Hematopoietic multipotent progenitor cell treated with erythropoietin and hydrocortisone succinate and interleukin-3 and kit ligand, for 6 days (in vitro differentiated cells): ENCODE measurements at places on chromosomes 2 and 18.

DNA sequence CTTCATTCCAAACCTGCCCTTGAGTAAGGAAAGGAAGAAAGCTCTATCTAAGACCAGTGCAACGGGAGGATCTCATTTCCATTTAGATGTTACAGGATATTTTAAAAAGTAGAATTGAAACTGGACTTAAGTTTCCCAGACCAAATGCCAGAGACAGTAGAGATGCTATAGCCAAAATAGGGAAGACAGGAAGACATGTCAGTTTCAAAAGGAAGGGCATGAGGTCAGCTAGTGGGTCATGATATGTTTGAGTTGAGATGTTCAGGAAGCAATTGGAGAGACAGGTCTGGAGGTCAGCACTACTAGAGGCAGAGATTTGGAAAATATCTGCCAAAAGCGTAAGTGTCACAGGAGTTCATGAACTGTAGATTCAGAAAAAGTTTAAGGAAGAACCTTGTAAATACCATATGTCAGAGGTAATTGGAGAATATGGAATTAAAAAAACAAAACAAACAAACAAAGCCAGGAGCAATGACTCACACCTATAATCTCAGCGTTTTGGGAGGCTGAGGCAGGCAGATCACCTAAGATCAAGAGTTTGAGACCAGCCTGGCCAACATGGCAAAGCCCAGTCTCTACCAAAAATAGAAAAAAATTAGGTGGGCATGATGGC, 50.8 kb downstream of the EPHA4 start:
- no peak for DNase-seq

DNA sequence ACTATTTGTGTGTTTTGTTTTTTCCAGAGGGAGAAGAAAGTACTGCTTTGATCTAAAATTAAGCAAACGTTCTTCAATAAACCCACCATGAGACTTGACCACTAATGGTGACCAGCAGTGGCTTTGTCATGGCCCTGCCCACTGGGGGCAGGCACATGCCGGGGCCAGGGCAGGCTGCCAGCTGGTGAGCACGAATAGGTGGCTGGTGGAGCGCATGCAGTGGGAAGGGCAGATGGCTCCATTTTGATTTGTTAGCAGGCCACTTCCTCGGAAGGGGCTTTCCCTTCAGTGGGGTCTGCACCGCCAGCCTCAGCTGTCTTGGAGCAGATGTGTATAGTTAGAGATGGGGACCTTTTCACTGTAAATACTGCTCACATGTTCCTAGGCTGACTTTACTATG, 277.1 kb downstream of the SOX11 start:
- DNase-seq: no peak

DNA sequence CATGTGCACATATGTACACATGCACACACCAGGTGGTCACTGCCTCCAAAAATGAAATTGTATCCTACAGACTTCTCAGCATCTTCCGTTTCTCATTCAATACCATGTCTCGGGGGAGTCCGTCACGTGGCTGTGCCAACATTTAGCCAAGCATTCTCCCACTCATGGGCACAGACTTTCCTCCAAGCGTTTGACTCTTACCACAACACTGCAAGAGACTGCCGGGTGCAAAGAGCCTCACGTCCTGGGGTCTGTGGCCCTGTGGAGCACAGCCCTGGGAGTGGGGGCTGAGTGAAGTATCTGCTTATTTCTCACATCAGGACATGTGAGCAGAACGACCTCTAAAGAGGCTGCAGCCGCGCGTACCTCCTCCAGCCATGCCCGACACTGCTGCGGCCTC, 28.0 kb downstream of the HDAC4 start:
- DNase-seq: no peak

DNA sequence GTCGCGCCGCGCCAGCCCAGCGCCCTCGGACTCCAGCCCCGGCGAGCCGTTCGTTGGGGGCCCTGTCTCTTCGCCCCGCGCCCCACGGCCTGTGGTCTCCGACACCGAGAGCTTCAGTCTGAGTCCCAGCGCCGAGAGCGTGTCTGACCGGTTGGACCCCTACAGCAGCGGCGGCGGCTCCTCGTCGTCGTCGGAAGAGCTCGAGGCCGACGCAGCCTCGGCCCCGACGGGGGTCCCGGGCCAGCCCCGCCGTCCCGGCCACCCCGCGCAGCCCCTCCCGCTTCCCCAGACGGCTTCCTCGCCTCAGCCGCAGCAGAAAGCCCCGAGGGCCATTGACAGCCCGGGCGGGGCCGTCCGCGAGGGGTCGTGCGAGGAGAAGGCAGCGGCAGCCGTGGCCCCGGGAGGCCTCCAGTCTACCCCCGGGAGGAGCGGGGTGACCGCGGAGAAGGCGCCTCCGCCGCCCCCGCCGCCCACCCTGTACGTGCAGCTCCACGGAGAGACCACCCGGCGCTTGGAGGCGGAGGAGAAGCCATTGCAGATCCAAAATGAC, 1.4 kb downstream of the PHLPP1 start:
- peak; percentile 56 for DNase-seq

DNA sequence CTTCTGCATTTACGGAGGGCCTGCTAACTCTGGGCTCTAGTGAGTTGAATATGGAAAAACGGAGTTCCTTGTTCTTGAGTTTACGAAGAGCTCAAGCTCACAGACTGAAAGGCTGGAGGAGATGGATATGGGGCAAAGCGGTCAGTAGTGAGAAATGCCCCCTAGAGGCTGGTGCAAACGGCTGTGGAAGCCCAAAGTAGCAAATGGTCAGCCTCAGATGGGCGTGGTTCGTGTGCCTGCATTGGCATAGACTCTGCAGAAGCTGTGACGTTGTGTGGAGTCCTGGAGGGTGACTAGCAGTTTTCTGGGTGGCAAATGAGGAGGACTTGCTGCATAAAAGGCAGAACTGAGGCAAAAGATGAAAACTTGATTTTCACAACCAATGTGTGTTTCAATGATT, 93.6 kb upstream of the TWIST2 start:
- no peak for DNase-seq

DNA sequence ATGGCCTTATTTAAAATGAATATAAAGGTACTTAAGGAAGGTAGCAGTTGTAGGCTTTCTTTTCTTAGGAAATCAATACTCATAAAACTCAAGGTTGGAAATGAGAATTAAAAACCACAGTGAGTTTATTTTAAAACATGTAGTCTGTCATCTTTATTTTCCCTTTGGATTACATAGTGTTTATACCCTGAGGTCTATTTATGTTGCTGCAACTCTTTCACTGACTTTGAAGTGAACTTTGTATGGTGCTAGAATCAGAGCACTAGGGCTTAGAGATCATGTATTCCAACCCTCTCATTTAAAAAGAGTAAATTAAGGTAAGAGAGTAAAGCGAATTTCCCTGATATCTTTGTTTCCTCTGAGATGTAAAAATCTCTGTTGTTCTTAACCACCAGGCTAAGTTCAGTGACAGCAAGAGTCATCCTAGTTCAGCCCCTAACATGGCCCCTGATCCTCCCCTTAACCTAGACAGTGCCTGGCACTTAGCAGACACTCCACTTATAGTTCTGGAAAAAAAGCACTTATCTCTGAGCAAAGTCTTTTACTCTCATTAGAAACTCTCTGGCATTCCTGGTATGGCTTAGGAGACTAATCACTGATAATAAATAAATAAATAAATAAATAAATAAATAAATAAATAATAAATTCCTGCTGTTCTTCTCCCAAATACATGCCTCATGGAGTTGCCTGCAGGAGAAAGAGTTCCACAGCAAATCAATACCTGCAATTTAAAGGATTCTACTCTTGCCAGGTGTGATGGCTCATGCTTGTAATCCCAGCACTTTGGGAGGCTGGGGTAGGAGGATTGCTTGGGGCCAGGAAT, 33.0 kb upstream of the PPP1R1C start:
- no peak for DNase-seq

DNA sequence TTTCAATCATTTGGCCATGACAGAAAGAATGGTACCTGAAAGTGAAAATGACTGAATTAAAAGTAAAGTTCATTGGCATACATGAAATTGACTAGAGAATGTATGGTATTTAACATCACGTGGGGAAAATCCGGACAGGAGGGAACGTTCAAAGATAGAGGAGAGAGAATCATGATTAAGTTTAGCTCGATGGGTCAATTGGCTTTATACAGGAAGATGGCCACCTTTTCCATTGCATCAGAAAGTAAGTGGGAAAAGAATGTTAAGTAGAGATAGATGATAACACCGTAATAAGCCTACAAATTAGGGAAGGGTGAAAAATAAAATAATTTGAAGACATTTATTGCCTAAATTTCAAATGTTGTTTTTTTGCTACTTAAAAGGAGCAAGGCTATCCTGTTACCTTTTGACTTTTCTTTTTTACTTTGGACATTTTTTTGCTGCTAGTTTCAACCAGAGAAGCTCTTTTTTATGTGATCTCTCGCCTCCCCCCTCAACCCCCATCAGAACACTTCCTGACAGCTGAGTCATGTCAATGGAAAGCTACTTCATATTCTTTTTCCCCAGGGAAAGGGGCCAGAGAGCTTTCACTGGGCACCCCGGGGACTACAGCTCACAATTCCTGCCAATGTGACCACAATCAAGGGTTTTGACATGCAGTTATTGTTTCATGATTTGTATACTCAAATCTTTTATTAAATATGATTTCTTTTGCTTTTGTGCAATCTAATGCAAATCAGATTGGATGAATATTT, 767 bp upstream of the CCDC102B start:
- DNase-seq: no peak

GRCh38 chr2:47640356-47640755, 142.6 kb upstream of the MSH6 start:
- no peak for DNase-seq

DNA sequence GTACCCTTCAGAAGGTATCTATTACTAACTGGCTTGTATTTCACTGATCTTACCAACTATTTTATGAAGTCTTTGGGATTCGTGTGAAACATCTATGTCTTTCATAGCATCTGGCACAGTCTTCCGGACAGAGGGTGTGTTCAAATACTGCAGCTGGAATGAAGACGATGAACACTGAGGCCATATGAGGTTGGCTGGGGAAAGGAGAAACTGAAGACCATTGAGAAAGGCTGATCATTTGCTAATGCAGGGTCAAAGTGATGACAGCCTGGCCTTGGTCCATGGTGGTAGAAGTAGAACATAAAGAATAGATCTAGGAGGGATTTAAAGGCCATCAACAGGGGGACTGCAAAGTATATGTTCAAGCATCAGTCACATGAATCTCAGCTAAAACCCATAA, 132.7 kb downstream of the CCBE1 start:
- no peak for DNase-seq

GRCh38 chr18:58723810-58724602, 52.7 kb downstream of the MALT1 start:
- DNase-seq: no peak

DNA sequence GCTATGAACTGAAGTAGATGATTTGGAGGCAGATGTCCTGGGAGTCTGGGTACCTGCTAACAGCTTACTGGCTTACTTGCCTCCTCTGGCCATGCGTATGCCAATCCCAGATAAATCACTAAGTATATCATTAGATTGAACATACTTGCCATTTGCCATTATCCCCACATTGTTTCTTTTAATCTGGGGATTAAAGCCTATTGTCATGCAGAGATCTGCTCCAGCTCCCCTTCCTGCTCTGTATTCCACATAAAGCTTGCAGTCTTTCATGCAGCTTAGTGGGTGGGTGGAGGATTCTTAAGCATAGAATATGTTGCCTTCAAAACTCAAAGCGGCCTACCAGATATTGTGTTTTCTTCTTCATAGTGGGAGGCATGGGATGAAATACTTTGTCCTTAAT, 311.8 kb upstream of the MMADHC start:
- DNase-seq: no peak

DNA sequence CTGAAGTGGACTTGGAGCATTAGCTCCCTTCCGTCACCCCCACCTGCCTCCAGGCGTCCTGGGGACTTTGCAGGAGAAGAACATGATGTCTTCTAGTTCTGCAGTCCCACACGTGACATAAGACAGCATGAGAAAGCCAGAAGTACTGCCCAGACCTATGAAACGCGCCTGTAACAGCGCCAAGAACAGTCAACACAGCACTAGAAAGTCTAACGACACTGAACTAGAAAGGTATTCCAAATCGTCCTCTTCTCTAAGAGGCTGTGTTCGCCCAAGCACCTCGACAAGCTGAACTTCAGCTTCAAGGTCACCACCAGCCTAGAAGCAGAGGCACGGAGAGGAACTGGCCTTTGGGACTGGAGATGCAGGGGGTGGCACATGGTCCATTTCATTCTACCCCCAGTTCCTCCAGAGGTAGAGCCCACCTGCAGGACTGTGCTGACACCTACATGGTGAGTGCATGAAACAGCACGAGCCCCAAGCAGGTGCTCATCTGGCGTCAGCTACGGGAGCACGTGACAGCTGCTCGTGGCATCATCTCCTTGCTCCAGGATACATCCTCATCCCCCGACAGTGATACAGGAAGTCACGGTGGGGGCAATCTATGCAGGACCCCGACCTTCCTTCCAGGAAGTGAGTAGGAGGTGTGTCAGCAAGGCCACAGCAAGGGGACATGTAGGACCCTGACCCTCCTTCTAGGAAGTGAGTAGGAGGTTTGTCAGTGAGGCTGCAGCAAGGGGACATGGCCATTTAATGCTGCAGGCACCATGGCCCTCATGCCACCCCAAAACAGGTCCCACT, 3.7 kb downstream of the HDAC4 start:
- peak; percentile 17 for DNase-seq

- no peak for DNase-seq
Observed at GRCh38 chr2:219553463-219553963, 9.7 kb downstream of the TMEM198 start.

DNA sequence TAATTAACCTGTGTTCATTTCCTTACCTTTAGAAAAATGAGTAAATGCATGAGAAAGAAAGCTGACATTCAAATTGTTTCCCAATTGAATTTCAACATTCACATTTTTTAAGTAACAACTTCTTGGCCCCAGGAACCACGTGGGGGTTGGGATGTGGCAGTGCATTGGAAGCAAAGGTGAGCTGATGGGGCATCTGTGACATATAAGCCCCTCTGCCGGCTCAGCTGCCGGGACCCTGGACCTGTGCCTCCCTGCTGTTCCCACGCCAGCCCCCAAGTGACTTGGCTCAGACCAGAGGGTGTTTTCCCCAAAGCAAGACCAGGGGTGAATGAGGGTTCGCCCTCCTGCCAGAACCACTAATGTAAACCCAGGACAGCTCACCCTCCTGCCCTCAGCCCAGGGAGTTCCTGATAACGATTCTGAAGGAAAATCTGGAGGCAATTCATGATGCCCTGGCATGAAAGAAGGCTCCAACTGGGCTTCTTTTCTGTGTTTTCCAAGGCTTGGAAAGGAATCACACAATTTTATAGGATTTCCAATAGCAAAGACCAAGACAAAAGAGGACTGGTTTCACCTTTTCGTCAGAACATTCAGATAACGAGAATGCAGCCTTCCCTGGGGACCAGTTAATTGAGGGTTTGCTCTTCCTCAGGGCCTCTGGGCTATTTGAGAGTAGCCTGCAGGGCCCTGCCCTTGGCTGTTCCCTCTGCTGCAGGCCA, 193.2 kb upstream of the TWIST2 start:
- no peak for DNase-seq

GRCh38 chr2:113162173-113162572, 11.6 kb upstream of the PSD4 start:
- no peak for DNase-seq

- no peak for DNase-seq
Observed at GRCh38 chr18:6284300-6284699, 130.4 kb downstream of the L3MBTL4 start.

- DNase-seq: no peak
Observed at GRCh38 chr2:171334171-171334570, 99.6 kb downstream of the METTL8 start.
